ENCODE measurements at places on chromosomes 13 and 19.

DNA sequence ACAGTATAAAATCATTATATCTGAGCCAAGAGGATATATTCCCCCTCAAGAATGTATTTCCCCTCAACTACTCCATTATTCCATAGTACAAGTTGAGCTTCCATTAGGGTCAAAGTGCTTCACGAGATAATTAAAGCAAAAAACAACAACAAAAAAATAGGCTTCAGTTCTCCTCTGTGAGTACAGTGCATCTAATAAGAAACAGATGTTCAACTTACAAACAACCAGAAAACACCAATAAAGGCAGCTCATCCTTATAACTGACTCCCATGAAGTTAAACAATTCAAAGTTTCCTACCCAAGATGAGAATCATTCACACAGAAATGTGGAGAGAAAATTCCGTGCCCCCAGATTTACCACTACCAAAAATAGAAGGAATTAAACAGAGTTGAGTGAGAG lies 854.4 kb downstream of the PCDH9 start:
- DNase-seq: no peak

GRCh38 chr19:11479898-11480714 lies 740 bp downstream of the ELAVL3 start:
- no peak for DNase-seq

- DNase-seq: no peak
Observed at GRCh38 chr13:38979891-38980749, 10.5 kb downstream of the STOML3 start.

- DNase-seq: no peak
Observed at GRCh38 chr19:31583148-31583547, 233.9 kb upstream of the TSHZ3 start.

GRCh38 chr13:71864094-71864985 lies 2.7 kb downstream of the DACH1 start:
- DNase-seq: no peak
